Posterior cingulate gyrus (tissue), 11 donors: ENCODE measurements at places on chromosomes 4 and X.
A peak's percentile ranks its signal among the peaks of the same experiment; 100 is the strongest.

- no peak for DNase-seq
Measured at GRCh38 chr4:105389167-105389566, 84.7 kb downstream of the PPA2 start.

DNA sequence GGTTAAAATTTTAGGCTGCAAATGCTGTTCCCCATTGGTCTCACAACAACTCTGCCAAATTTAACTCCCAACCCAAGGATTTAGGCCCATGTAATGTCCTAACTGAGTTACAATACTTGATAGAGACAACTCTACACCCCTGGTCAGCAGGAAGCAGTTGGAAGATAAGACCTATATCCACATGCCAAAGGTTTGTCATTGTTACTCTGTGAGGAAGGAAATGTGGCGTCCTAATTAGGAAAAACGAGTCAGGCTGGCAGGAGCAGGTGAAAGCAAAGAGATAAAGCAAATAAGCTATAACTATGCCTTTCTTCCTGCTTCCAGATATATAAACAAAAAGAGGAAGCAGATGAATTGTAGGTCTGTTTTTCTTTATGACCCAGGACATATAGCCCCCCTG lies 69.1 kb downstream of the SPIN4 start:
- DNase-seq, result no peak

DNA sequence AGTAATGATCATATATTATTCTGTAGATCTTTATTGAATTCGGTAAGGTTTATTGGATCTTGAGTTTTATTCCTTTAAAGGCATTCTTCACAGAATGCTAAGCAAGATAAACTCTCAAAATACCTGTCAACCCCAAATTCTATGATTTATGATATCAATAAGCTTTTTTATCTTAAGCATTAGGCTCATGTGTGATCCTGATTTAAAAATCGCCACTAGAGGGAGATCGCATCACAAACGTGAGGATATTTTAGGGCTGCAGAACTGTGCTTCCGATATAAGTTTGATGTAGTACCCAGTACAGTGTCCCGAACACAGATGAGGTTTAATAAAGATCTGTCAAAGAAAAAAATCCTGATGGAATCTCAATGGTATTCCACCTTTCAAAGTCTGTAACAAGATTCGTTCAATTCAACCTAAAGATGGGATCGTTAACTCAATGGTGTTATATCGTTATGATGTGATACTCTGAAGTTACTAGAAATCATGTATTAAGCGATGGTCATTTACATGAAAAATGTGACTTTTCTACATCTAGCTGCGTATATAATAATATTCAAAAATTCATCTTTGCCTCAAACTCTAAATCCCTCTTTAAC lies 169.0 kb downstream of the CORIN start:
- DNase-seq, result no peak

DNA sequence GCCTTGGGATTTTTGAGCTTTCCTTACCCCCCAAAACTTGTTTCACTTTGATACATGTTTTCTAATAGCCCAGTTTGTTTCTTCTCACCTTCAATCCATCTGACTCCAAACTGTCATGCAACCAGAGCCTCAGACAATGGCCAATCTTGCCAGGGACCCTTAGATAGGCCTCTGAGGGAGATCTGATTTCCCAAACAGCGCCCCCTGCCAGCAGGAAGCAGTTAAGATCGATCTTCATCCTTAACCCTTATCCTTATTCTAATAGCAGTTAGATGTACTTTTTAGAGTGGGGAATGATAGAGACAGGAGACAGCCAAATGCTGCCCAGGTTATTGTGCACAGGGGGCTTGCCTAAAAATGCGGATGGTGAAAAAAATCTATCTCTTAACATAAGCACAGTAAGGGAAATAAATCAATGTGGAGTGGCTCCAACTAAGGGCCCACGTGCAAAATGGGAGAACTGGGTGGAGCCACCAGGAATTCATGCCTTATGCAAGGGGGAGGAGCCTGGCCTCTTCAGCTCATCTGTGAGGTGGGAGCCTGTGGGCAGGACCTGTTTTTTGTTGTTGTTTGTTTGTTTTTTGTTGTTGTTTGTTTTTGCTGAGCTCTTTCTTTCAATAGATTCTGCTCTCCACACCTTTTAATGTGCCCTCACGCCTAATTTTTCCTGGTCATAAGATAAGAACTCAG lies 833.6 kb upstream of the AGA start:
- DNase-seq, result no peak

- no peak for DNase-seq
Measured at GRCh38 chrX:19677121-19677520, 161.8 kb upstream of the MAP3K15 start.

DNA sequence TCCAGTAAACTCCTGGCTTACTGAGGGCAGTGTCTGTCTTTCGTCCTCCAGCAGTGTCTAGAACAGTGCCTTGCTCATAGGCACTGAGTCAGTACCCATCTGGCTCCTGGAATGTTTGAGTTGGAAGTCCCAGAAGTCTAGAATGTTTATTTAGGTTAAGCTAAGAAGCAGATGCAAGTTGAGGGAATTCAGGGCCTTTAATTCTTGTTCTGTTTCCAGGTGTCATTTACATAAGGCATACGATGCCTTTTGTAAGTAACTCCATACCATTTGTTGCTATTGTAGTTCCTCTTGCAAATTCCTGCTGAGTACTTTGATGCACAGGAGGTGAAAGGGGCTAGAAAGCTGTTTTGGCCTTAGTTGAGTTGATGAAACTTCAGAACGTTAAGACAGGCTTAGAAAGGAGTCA lies 22.2 kb downstream of the ARHGAP10 start:
- DNase-seq, result no peak

DNA sequence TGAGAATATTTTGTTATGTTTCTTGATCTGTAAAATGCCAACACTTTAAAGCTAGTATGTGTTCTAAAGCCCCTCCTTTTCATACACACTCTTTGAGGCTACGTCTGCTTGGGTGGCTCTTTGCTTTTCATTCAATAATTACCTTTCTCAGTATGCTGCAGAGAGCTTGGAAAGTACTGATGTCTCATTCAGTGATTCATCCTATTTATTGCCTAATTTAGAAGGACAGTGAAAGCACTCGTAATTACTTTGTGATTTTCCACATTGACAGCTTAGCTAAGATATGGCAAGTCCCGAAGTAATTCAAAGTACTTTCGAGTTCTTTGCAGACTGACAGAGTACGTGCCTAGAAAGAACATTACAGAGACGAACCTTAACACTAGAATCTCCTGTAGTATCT lies 57.2 kb downstream of the BMP15 start:
- DNase-seq, result no peak

DNA sequence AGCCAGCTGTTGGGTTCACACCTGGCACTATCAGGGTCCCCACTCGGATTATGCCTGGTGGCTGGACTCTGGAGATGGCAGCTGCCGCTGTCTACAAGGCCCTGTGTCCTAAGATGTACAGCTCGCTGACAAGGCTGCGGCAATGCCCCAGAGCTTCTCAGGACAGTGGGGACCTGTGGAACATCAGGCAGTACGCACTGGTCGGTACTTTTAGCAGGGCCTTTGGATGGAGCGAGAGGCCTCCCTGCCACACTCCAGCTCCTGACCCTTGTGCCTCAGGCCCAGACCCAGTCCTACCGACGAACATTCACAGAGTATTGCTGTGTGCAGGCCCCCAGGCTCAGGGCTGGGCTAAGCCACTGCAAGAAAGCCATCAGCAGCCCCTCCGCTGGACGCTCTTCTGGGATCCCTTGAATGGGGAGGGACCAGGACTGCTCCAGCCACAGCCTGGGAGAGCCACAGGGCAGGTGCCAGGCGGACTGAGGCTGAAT lies 45.7 kb upstream of the HMX1 start:
- DNase-seq, result no peak

DNA sequence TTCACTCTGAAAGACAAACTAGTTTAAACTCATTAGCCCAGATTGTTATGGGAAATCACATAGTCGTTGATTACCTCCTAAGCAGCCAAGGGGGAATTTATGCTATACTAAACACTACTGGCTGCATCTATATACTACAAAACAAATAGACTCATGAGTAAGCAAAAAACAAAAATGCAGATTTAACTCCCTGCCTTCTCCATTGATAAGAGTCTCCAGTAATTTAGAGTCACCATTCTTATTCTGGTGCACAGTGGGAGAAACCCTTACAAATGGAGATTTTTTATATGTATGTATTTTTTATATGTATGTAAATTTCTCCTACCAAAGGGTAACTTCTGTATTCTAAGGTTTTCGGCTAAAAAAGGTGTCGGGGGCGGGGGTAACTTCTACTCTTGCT lies 126.6 kb downstream of the PLS3 start:
- no peak for DNase-seq

DNA sequence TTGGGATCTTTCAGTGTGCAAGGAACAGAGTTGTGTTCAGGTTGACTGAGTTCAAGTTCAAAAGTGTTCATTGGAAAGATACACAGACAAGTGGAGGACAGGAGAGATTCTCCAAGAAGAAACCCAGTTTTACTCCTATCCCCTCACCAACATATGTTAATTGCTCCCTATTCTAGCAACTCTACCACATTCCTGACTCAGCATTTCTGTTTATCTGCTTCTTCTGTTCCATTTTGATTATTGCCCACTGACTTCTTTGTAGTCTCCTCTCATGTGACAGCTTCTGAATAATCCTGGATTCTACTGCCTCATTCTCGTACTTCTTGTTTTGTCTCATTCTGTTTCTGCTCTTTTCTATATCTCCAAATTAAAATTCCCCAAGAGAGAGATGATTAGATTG lies 15.8 kb upstream of the SPANXC start:
- no peak for DNase-seq

GRCh38 chrX:18674417-18674787 lies 2.5 kb upstream of the RS1 start:
- peak; percentile 33 for DNase-seq

DNA sequence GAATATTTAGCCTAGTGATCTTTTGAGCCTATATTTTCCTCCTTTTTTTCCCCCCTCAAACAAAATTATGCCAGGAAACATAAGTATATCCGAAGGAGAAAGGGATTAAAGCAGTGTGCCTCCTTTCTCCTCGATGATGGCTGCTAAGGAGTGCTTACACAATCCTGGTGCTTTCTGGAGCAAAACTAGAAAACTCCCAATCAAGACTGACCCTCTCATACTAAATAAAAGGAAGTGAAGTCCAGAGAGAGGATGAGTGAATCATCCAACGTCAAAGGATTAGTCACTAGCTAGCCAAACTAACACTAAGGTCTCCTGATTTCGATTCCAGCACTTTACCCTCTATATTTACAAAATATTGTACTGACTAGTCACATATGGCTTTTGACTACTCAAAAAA lies 146.8 kb downstream of the PPP3CA start:
- DNase-seq, result no peak

- DNase-seq, result no peak
Measured at GRCh38 chr4:3074846-3075651, 568 bp downstream of the HTT start.

GRCh38 chr4:147954850-147955249 lies 223.0 kb downstream of the ARHGAP10 start:
- no peak for DNase-seq

DNA sequence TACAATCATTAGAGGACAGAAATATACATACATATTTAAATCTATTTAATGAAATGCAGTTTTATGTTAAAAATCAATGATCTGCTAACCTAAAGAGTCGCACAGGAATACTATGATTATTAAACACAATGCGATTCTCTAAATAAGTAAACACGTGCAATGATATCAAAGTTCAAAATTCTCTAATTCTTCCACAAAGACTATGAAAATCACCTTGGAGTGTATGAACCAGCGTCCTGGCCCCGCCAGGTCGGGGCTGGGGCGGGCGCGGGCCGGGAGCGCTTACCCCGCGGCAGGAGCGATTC lies 608 bp upstream of the FAM200B start:
- no peak for DNase-seq

DNA sequence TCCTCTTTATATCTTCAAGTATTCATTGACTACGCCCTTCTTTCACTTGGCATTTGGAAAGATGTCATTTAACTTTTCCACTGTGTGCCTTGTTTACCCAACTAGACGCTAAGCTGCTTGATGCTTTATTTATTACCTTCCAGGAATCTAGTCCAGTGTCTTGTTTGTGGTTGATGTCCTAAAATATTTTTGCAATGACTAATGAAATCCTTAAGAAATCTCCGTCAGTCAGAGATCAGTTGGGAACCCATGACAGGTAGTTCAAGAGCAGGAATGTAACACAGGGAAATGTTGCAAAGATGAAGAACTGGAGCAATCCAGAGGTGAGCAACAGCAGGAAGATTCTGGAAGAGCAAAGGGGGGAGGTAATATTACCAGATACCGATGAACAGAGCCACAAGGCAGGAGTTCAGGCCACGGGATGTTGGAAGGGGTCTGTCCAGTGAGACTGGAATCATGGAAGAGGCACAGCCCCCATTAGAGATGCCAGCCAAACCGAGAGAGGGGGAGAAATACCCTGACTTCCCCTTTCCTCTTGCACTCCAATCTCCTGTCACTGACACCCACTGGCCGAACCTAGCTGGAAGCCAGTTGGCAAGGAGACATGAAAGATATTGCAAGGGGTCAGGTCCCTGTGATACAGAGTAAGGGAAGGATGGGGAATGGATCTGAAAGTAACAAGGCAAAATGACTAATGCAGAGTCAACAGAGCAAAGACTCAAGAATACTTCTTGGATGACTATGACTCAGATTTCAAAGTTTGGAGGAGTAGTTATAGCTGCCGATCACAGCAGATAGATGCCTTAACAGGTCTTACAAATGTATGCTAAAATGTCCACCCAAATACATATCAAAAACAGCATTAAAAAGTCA lies 62.7 kb upstream of the PHKA2 start:
- DNase-seq, result no peak

- no peak for DNase-seq
Measured at GRCh38 chr4:123327846-123328429, 68.7 kb upstream of the SPRY1 start.

- DNase-seq, result no peak
Measured at GRCh38 chr4:53459548-53459947, 82.1 kb downstream of the FIP1L1 start.

DNA sequence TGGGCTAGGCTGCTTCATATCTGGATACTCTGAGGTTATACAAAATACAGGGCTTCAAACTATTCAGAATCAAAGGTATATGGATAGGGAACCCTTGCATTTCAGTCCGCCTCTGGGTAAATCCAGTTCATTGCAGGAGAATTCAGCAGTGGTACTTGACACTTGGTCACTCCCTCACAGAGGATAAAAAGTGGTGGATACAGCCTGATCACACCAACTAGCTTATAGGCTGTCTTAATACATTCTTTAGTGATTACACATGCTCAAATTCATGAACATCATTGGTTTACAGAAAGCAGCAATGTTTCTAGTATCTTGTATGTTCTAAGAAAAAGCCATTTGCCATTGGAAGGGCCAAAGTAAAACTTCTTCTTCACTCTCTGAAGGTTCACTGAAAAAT lies 104.8 kb upstream of the PDE5A start:
- DNase-seq, result no peak
